Ureter (tissue), 1 donor: ENCODE measurements at places on chromosomes 2 and 18.

GRCh38 chr2:100755441-100755840 is 64.5 kb upstream of the NPAS2 start:
- DNase-seq: no peak

DNA sequence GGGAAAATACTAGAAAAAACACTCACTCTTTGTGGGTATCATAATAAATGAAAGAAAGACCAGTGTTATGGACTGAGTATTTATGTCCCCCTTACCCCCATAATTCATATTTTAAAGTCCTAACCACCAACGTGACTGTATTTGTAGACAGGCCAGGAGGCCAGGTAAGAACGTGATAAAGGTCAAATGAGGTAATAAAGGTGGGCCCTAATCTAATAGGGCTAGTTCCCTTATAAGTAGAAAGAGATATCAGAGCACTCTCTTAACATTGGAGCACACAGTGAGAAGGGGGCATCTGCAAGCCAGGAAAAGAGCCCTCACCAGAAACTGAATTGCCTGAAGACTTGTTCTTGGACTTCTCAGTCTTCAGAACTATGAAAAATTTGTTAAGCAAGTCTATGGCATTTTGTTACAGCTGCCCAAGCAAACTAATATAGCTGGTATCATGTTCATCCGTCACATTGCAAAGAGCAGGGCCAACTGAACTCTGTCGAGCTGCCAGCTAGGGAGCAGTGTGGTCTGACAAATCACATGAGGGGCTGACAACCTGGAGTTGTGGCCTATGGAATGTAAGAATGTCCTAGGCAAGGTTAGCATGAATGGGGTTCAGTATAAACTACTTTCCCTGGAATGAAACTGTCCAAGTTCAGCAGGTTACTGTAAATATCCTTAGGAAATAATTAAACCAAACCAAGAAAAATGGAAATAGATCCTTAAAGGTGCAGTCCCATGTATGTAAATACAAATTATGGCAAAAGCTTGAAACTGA is 280.9 kb downstream of the ZNF385B start:
- DNase-seq: no peak

DNA sequence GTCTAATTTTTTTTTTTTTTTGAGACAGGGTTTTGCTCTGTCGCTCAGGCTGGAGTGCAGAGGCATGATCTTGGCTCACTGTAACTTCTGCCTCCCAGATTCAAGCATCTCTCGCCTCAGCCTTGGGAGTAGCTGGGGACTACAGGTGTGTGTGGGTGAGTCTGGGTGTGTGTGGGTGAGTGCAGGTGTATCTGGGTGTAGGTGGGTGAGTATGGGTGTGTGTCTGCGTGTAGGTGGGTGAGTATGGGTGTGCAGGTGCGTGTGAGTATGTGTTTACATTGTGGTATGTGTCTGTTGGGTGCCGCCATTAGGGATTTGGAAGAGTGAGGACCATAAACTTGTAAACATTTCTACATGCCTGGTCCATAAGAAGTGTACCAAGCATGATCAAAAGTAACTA is 1.5 kb upstream of the RAB6C start:
- DNase-seq: no peak

DNA sequence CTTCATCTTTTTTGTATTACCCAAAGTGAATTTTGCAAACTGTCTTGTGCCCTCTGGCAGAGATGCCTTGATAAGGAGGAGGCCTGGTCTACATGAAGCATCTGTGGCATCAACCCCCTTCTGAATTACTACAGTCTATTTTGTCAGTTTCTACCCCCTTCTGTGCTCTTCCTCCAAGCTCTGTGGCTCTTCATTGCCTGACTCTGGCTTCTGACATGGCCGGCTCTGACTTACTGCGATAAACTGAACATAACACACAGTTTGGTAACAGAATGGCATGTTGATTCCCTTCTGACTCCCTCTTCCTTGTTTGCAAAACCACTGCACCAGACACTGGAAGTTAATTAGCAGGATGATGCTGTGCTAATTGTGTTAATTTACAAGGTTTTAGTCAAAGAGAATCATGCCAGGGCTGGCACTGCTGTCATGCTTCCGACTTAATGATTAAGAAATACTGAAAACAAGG is 122.5 kb downstream of the FIGN start:
- DNase-seq: no peak

DNA sequence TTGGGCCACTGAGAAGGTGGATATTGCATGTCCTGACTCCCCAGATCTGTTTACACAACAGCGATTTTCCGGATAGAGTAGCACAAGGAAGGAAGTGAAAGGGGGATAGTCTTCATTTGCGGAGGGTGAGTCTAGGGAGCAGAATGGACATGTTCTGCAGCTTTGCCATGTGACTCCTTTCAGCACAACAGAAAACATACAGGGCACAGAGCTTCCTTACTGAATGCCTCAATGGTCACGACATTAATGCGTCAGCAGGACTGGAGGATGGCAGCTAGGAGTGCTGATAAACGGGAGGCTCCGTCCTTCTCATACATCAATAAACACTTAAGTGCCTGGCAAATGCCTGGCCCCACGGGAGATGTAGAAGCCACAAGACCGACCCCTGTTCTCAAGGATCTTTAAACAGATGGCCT is 163.0 kb downstream of the FAM210A start:
- DNase-seq: peak; percentile 59
